ENCODE measurements at places on chromosomes 2 and 18. TPM values are rescaled to one million over a fixed set of nuclear protein-coding genes. Genes with fewer than 3 reads are reported as not detected.

Gene RBBP8
- total RNA-seq, result 21.3 TPM

Gene AFF3
- total RNA-seq, result 0.01 TPM

Gene SIX3
- total RNA-seq, result 2.9 TPM

Gene ARHGEF33
- 0.02 TPM for total RNA-seq

Gene LAMA1
- 0.07 TPM for total RNA-seq

Gene APLF
- total RNA-seq, result 0.66 TPM

Gene PDE1A
- 0.31 TPM for total RNA-seq

Gene DRC1
- 0.42 TPM for total RNA-seq

Gene ESPNL
- 0.12 TPM for total RNA-seq

Gene SLC19A3
- total RNA-seq, result 2.4 TPM

Gene OXER1
- total RNA-seq, result not detected

Gene C2orf81
- total RNA-seq, result 3.1 TPM

Gene RAMP1
- 0.15 TPM for total RNA-seq

Gene DPP10
- total RNA-seq, result not detected

Gene GKN1
- total RNA-seq, result 0.94 TPM

Gene ALPP
- 12.1 TPM for total RNA-seq

Gene CYP27A1
- total RNA-seq, result 0.15 TPM

Gene COLEC12
- total RNA-seq, result 0.06 TPM

Gene BCL11A
- 0.17 TPM for total RNA-seq

Gene ATP6V1B1
- 3.6 TPM for total RNA-seq

Gene PSMA8
- total RNA-seq, result not detected

Gene ALKAL2
- not detected for total RNA-seq

Gene DSG4
- total RNA-seq, result not detected

Gene SATB2
- 2.9 TPM for total RNA-seq

Gene DHRS9
- 4.4 TPM for total RNA-seq

Gene ASB18
- total RNA-seq, result not detected

Gene CXCR1
- not detected for total RNA-seq

Gene ALPI
- total RNA-seq, result not detected

Gene NPHP1
- 6.7 TPM for total RNA-seq

Gene HRH4
- total RNA-seq, result not detected

Gene POTEJ
- total RNA-seq, result not detected

Gene ASAP2
- 49.8 TPM for total RNA-seq

Gene MYL1
- total RNA-seq, result not detected

Gene NGEF
- total RNA-seq, result 15.5 TPM

Gene VIT
- total RNA-seq, result not detected

Gene GPR75
- 2.3 TPM for total RNA-seq

Gene GLI2
- total RNA-seq, result 22.1 TPM

Gene LBX2
- 3.5 TPM for total RNA-seq
